Colonic mucosa (tissue), 4 donors: ENCODE measurements at places on chromosomes 7 and 10. TPM values are rescaled to one million over a fixed set of nuclear protein-coding genes. Genes with fewer than 3 reads are reported as not detected.

Gene PIK3CG
- 2.3 TPM for total RNA-seq

Gene SPDYE6
- not detected for total RNA-seq

Gene VAX1
- not detected for total RNA-seq

- no peaks in the 10 kb centered on the region for H3K36me3 ChIP-seq
- no peaks in the 10 kb centered on the region for H3K4me1 ChIP-seq
- H3K27me3 ChIP-seq: no peaks in the 10 kb centered on the region
- no peak for DNase-seq
- H3K27ac ChIP-seq: no peak overlapping the region
These were observed 73.1 kb upstream of the CAMK2B start for GRCh38 chr7:44398511-44398911.

- no peaks in the 10 kb centered on the region for H3K36me3 ChIP-seq
- H3K4me1 ChIP-seq: no peaks in the 10 kb centered on the region
- H3K27ac ChIP-seq: no peak overlapping the region
These were observed 332.9 kb downstream of the PTEN start for GRCh38 chr10:88196291-88196690.

DNA sequence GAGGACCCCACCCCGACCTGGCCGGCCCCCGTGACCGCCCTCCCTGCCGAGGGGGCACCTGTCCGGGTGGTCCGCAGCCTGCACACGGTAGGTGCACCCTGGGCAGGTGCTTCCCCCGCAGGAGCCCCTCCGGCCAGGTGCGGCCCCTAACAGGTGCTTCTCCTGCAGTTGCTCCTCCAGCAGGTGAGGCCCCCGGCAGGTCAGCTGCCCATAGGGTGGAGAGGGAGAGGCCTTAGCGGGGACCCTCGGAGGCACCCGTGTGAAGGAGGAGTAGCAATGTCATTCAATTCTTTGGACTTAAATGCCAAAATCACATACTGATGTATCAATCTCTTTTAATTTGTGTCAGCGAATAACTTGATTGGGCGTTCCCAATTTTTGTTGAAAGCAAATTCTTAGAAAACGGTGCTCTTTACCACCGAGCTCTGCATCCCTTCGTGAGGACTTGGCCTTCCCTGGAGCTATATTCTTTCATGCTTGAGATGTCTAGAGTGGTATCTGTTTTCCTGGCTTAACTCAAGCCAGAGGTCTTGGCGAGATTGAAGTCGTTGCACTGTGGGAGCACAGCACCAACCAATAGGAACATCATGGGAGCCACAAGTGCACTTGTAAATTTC lies 738 bp upstream of the NCAPG2 start:
- H3K4me3 ChIP-seq: peak overlapping the region; percentile 95
- no peaks in the 10 kb centered on the region for H3K27me3 ChIP-seq
- H3K27ac ChIP-seq: peak overlapping the region; percentile 89
- no peaks in the 10 kb centered on the region for H3K4me1 ChIP-seq
- DNase-seq: no peak
- H3K36me3 ChIP-seq: no peaks in the 10 kb centered on the region

DNA sequence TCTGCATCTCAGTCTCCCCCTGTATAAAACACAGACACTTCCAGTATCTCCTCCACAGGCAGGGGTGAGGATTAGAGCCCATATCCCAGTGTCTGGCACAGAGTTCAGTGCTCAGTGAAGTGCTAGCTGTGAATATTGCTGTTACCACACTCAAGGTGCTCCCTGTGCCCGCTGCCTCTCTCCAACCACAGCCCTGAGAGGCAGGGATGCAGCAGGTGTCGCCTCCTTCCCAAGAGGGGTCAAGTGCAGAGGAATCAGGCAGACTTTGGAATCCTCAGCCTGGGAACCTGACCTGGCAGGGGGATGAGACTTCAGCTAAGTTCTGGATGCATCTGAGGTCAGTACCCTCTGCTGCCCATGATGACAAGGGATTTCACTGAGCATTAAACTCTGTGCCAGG lies 163.1 kb downstream of the GFRA1 start:
- H3K27me3 ChIP-seq: no peaks in the 10 kb centered on the region
- no peak for DNase-seq
- no peaks in the 10 kb centered on the region for H3K36me3 ChIP-seq
- H3K4me1 ChIP-seq: no peaks in the 10 kb centered on the region
- no peak overlapping the region for H3K4me3 ChIP-seq
